Cortex of kidney (tissue), 1 donor: ENCODE measurements at places on chromosomes 2 and 18.

DNA sequence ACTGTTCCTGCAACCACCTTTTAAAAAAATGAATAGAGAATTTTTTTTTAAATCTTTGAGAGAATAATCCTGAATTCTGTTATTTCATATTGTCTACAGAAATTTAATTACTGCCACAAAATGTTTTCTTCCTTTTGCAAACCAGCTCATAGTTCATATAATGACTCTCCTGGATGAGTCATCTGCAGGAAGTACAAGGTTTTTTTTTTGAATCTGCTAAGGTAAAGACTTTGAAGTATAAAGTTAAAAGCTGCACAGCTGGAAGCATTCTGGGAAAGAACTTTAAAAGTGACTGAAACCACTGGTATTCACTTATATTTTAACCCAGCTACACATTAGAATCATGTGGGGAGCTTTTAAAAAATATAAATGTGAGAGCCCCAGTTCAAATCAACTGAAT, 25.4 kb downstream of the SESTD1 start:
- no peak for DNase-seq

- no peak for DNase-seq
Observed at GRCh38 chr18:55787536-55788073, 199.6 kb upstream of the TCF4 start.

- DNase-seq: no peak
Observed at GRCh38 chr2:152804687-152805408, 86.4 kb downstream of the ARL6IP6 start.

- no peak for DNase-seq
Observed at GRCh38 chr18:26003356-26003755, 87.1 kb downstream of the SS18 start.

- no peak for DNase-seq
Observed at GRCh38 chr2:134118279-134119116, 135.4 kb upstream of the MGAT5 start.

- no peak for DNase-seq
Observed at GRCh38 chr2:101698844-101699754, 1.6 kb downstream of the MAP4K4 start.

GRCh38 chr2:174683392-174683759, 80.9 kb downstream of the CHRNA1 start:
- DNase-seq: no peak

DNA sequence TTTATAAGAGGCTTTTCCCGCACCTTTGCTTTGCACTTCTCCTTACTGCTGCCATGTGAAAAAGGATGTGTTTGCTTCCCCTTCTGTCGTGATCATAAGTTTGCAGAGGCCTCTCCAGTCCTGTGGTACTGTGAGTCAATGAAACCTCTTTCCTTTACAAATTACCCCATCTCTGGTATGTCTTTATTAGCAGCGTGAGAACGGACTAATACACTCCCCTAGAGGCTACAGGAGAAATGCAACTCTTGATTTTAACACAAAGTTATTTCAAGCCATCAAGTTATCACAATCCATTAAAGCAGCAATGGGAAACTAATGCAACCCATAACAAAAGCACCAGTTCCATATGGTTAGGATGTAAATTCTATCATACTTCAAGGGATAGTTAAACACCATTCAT, 1378.8 kb upstream of the DDX18 start:
- DNase-seq: no peak

DNA sequence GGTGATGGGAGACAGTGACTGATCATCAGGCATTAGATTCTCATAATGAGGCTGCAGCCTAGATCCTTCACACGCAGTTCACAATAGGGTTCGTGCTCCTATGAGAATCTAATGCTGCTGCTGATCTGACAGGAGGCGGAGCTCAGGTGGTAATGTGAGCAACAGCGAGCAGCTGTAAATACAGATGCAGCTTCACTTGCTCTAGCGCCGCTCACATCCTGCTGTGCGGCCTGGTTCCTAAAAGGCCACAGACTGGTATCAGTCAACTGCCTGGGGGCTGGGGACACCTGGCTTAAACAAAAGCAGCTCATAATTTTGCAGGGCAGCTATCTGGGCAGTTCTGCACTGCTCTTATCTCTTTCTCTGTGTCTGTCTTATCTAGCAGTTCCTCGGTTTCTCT, 20.4 kb upstream of the CD226 start:
- DNase-seq: no peak

- no peak for DNase-seq
Observed at GRCh38 chr2:96760986-96761832, 507 bp downstream of the CNNM4 start.

GRCh38 chr2:159648643-159649042, 32.3 kb upstream of the BAZ2B start:
- DNase-seq: no peak

DNA sequence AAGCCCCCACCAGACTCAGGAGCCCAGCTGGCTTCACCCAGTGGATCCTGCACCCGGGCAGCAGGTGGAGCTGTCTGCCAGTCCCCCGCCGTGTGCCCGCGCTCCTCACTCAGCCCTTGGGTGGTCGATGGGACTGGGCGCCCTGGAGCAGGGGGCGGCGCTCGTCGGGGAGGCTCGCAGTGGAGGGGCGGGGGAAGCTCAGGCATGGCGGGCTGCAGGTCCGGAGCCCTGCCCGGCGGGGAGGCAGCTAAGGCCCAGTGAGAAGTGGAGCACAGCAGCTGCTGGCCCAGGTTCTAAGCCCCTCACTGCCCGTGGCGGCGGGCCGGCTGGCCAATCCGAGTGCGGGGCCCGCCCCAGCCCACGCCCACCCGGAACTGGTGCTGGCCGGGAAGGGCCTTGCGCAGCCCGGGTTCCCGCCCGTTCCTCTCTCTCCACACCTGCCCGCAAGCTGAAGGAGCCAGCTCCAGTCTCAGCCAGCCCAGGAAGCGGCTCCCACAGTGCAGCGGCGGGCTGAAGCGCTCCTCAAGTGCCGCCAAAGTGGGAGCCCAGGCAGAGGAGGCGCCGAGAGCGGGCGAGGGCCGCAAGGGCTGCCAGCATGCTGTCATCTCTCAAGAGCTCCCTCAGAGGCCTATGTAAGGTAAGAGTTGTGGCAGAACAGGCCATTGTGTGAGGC, 1307.8 kb upstream of the TMEFF2 start:
- DNase-seq: no peak

DNA sequence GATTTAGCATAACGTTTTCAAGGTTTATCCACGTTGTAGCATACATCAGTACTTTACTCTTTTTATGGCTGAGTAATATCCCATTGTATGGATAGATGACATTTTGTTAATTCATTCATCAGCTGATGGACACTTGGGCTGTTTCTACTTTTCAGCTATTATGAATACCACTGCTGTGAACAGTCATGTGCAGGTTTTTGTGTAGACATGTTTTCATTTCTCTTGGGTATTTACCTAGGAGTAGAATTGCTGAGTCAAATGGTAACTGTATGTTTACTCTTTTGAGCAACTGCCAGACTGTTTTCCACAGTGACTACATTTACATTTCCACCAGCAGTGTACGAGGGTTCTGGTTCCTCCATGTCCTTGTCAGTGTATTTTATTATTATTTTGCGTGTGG, 33.9 kb downstream of the COX7A2L start:
- no peak for DNase-seq

DNA sequence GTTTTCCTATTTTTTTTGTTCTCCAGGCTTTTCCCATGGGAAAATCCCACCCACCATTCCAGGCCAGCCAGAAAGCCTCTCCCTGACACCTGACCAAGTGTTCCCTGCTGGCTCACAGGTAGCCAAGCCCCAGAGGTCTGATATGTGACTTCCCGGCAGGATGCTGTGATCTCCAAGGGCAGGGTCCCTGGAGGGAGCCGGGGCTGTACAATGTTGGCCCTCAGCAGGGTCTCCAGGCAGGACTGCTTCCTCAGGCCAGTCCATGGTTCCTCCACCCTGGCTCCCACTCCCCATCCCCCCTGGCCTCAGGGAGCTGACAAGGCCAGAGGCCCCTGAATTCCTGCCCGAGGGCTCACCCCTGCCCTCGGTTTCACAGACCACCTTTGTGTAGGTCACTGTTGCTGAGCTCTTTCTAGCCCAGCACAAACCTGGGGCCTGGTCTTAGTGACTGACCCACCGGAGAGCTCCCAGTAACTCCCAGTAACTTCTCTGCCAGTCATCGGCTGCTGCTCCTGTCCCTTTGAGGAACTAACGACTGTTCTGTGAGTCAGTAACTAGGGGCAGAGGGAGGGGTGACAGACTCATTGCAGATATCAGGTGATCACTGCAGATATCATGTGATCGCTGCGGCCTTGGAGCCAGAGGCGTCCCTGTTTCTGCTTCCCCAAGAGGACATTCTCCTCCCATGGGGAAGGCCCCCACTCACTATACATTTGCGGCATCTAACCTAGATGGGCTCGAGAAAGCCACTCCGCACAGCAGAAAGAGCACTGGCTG, 38.7 kb downstream of the SDC1 start:
- DNase-seq: no peak

- DNase-seq: no peak
Observed at GRCh38 chr2:231785413-231785812, 832 bp upstream of the COPS7B start.
